ENCODE measurements at places on chromosomes 11 and 22.

GRCh38 chr11:76709756-76710155 is 39.2 kb upstream of the LRRC32 start:
- no peak for DNase-seq

GRCh38 chr22:43470941-43471585 is 59.2 kb downstream of the MPPED1 start:
- DNase-seq, result no peak

DNA sequence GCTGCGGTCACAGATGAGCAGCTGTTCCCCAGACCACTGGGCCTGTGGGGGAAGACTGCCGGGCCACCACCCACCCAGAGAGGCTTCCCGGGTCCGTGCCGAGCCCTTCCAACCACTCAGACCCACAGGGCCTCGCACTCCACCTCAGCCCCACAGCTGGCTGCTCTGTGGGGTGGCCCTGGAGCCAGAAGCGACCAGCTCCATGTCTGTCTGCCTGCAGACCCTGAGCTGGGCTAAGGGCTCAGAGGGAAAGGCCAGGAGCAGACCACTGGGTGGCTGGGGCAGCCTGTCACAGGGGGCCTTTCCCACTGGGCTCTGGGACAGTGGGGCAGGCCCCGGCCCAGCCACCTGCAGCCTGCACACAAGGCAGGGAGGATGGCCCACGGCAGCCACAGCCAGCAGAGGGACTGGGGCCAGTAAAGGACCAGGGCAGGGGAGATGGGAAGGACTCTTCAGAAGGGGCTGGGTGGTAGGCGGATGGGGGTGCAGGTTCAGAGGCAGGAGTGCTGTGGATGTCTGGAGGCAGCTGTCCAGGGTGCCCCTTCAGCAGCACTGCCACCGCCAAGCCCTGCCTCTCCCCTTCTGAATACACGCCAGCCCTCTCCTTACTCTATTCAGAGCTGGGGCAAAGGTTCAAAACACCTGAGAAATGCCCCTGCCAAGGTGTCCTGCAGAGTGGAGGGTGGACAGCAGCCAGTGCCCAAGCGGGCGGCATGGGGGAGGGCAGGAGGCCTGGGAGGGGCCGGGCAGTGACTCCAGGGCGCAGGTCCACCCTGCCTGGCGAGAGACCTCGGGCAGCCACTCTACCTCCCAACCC is 32.2 kb downstream of the GNB1L start:
- no peak for DNase-seq

DNA sequence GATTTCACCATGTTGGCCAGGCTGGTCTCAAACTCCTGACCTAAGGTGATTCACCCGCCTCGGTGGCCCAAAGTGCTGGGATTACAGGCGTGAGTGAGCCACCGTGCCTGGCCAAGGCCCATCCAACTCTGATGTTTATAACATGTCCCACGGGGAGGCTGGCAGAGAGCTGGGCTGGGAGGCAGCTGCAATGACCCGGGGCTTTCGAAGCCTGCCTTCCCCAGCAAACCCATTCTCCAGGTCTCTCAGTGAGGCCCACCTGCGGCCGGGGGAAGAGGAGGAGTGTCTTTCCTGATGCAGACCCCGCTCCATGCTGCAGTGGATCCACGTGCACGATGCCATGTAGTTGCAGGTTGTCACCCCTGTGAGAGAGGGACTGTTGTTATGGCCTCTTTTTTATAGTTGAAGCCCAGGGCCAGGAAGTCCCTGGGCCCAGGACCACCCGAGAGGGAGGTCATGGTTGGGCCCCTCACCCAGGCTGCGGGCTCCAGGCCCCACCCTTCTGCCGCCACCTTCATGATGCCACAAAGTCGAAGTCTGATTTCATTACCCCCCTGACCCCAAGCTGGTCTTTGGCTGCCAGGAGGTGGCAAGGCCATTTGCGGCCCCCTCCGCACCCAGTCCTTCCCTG is 38.3 kb downstream of the KCNJ4 start:
- DNase-seq, result no peak

DNA sequence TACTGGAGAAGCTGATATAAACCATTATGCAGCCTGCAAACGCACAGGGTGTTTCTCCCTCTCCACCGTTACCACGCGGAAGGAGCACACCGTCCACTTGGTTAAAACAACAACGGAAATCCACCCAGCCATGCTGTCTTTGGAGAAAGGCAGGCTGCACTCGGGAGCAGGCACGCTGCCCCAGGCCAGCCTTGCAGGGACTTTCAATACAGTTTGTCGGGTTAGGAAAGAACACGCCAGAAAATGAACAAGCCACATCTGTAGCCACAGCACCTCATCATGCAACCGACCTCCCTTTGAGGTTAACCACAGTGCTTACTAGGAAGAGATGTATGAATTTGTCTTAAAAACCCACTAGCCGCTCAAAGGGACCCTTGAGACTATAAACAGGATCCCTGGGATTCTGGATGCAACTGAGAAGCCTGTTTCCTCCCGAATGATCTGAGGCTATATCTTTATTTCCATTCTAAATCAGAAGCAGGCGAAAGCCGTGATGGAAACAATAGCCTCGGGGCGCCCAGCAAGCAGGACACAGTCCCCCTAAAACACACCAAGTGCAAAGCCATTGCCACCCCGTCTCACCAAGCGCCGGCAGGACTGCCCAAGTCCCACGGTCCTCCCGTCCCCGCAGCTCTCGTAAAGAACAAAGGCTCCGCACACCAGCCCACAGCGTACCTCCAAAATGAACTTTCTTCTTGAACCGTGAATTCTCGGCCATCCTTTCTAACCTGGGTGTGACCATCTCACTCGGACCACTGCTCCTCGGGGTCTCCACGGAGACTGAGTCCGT is 318.9 kb downstream of the CTTN start:
- DNase-seq, result no peak

GRCh38 chr11:44221992-44222391 is 87.9 kb downstream of the ALX4 start:
- no peak for DNase-seq

Measured in NCI-H1417 treated with DMSO at 0.1 percent for 48 hours (cell line).